Neural crest cell (in vitro differentiated cells): ENCODE measurements at places on chromosomes 3 and 15.

GRCh38 chr15:99341786-99342185 lies 90.5 kb downstream of the LRRC28 start:
- DNase-seq, result no peak

GRCh38 chr3:119309591-119309990 lies 15.4 kb downstream of the ARHGAP31 start:
- no peak for DNase-seq

DNA sequence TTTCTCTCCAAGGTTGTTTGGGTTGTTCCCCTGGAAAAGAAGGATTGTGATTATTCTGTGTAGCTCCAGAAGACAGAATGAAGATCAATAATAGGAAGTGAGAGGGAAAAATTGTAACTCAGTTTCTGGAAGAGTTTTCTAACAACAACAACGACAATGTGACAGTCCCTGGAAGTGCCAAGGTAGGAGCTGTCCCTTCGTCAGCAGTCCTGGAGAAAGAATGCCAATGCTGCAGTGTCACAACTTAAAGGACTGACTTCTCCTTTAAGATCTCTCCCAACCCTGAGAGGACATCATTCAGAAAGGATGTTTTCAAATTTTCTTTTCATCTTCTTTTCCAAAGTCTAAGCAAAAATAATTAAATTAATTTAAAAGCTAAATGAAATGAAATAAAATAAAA lies 136.4 kb upstream of the GAP43 start:
- DNase-seq, result no peak

GRCh38 chr3:22996920-22997571 lies 206.1 kb upstream of the UBE2E2 start:
- no peak for DNase-seq

GRCh38 chr15:89165677-89166076 lies 55.7 kb downstream of the RLBP1 start:
- no peak for DNase-seq

- no peak for DNase-seq
Measured at GRCh38 chr3:16289144-16289889, 24.3 kb downstream of the OXNAD1 start.

DNA sequence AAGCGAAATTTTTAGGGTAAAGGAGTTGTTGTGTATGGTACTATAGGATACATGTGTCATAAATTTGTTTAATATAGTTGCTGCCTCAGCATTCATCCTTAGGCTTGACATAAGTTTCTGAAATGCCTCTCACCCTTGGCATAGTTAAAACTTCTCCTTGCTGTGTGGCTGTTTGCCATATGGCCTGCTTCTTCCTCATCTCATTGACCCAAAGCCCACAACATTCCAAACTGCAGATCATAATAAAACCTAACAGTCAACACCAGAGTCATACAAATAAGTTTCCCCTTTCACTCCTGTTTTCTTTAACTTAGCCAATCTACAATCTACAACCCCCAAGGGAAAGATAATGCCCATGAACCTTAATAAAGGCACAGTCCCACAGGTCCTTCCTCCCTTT lies 136.6 kb downstream of the TMCC1 start:
- no peak for DNase-seq

DNA sequence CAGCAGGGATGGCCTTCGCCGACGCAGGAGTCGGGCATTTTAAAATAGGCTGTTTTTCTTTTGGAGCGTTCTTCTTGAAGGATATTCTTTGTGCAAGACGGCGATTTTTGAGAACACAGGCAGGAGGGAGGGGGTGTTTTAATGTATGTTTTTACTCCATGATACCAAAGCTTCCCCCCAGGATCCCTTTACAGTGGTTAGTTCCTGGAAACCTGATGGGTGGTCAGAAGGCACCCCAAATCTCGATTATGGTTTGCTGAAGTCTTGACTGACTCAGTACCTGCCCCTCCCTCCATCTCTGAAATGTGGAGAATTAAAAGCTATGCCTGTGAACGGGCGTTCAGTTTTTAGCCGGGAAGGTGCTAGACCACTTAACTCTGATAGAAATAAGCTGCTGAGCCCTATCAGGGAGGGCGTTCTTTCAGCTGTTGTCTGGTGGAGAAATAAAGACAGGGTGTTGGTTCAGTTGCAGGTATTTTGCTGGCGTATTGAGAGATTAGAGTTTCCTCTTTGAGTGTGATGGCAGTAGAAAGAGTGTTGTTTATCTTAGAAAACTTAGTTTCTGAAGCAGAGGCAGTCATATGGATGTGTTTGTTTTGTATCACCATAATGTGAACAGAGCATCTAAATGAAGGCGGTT lies 3.4 kb downstream of the IGF1R start:
- no peak for DNase-seq

DNA sequence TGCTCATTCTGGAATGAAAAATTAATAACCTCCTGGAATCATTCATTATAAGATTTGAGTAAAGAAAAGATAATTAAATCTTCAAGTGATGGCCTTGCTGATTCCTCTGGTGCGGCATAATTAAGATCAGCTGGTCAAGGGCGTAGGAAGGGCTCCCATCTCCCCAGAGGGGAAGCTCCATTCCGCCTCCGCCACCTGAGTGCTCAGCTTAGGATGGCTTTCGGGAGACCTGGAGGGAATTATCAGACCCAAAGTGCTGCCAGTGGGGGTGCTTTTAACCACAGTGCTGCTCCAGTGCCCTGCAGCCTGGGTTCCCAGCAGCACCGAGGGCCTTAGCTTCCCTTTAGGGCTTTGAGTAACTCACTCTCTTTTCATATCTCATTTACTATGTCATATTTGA lies 556.6 kb upstream of the RGMA start:
- no peak for DNase-seq

GRCh38 chr15:99845009-99845408 lies 111.8 kb upstream of the LYSMD4 start:
- no peak for DNase-seq

DNA sequence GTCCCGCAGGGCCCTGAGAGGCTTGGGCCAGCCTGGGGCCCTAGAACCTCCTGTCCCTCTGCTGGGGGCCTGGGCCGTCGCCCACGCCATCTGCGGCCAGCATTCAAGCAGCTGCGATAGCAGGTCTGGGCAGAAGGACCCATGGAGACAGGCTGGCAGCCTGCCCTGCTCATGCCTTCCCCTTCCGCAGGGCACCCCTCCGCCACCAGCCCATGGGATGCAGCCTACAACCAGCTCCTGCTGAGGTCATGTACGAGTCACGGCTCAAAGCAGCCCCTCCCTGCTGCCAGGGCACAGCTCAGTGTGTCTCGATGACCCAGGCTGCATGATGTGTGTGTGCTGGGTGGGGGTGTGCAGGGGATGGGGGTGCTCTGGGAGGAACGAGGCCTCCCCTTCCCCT lies 27.8 kb downstream of the DUSP7 start:
- no peak for DNase-seq

- DNase-seq, result no peak
Measured at GRCh38 chr3:155356594-155357370, 63.3 kb upstream of the STRIT1 start.

DNA sequence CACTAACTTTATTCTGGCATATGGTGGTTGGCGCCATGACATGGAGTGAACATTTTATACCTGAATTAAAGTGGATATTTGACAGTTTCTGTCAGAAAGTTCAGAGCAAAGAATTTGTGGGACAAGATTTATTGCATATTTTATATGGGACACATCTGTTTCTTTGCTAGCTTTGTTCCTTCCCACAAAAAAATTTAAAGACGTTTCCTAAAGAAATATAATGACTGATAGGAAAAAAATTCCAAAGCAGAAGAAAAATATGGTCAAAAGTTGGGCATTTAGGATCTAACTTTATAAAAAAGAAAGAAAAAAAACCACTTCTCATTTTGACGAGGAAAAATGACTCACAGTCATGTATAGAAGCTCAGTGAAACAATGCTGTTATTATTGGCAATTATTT lies 101.6 kb downstream of the GREM1 start:
- DNase-seq, result no peak

DNA sequence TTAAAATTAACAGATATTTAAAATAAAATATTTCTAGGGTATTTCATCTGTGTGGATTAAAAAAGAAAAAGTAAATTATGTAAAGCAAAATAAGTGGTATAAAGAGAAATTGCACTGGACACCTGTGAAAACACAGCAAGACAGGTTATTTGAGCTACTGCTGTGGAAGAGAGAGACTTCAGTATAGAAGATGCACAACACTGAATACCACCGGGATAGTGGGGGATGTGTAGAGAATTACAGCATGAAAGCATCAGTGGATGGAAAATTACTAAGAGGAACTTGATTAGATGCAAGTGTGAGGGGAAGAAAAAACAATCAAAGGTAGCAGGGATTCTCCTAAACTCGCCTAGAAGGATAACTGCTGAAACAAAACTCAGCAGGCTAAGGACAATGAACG lies 1242.5 kb upstream of the GBE1 start:
- no peak for DNase-seq

- DNase-seq, result no peak
Measured at GRCh38 chr3:142997330-142997729, 4.0 kb upstream of the U2SURP start.

- no peak for DNase-seq
Measured at GRCh38 chr15:100515758-100516157, 13.0 kb downstream of the CERS3 start.

GRCh38 chr3:190322604-190323245 lies 479 bp upstream of the CLDN1 start:
- DNase-seq, result no peak

- DNase-seq, result no peak
Measured at GRCh38 chr3:124812291-124813265, 74.6 kb downstream of the ITGB5 start.

GRCh38 chr3:115217678-115218451 lies 70.8 kb upstream of the ZBTB20 start:
- DNase-seq, result peak; percentile 55

DNA sequence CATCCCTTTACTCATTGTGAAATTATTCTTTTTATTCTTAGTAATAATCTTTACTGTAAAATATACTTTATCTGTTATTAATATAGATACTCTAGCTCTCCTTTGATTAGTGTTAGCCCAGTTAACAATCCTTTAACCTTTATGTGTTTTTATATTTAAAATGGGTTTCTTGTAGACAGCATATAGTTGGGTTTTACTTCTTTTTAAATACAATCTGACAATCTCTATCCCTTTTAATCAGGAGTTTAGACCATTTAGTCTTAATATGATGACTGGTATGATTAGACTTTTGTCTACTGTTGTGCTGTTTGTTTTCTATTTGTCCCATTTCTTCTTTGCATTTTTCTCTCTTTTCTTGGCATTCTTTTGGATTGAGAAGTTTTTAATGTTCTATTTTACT lies 30.1 kb downstream of the GLCE start:
- no peak for DNase-seq

DNA sequence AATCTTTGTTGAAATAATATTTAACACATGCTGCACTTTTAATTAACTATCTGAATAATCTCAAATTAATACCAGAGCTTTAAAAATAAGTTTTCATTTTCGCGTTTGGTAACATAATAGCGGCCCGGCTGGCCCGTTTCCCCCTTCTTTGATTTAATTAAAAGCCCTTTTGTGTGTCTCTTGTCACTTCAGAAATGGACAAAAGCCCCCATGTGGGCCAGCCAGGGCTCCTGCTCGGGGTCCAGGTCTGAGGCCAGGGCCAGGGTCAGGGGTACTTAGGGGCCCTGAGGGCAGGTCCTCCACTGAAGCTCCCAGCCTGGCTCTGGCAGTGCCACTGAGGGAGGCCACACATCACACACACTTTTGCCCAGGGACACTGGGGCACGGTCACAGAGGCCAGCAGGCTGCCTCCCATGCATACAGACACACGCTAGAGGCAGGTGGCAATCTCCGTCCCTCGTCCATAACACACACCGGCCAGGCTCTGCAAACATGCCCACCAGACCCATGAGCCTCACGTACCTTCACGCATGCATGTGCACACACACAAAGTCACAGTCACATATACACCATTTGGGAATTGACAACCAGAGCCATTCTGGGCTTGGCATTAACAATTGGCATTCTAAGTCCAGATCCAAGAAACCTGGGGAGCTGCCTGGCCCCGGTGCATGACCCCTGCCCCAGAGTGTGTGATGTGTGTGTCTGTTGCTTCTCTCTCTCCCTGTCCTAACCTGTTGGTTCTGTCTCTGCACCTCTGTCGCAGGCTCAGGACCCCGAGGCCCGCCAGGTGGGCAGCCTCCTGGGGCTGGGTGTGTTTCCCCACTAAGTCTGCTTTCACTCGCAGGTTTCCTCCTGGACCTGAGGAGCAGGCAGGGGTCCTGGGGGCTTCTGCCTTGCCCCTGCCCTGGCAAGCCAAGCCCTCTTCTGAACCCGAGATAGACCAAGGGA lies 38.5 kb downstream of the DNAJB8 start:
- no peak for DNase-seq

DNA sequence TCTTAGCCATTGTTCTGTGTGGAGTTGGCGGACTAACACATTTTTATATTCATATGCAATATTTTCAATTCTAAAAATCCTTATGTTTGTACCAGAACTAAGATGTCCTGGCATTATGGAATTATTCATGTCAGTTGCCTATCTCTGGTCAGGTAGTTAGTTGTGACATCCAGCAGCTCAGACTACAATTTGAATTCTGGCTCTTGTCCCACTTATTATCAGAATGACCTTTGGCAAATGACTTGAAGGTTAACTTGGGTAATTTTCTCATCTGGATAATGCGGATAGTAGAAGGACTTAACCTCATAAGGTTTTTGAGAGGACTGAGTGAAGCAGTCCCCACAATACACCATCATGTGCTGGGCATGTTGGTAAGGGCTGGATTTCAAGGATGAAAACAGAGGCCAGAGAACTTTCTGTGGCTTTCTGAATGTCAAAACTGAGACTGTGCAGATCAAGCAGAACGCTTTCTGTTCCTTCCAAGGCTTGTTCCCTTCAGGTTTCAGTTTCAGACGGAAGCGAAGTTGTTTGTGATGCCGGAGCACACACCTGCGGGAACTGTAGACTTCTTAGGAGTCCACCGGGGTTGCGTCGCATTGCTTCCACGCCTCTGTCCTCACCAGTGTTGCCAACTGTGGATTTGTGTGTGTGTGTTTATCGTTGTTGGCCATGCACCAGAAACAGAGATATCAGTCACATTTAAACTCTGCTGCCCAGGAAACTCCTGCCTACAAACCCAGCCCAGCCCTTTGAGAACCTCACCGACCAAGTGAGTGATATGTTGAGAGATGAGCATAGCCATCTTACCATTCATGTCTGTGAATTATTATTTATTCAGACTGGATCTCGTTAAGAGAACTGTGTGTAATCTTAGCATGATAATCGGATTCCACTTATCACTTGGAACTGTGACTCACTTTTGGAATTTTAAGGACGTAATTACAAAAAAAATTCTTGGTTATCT lies 76.0 kb downstream of the PTPRG start:
- DNase-seq, result no peak

GRCh38 chr3:58099865-58100264 lies 91.6 kb downstream of the FLNB start:
- DNase-seq, result no peak

GRCh38 chr15:100114571-100114970 lies 227.2 kb downstream of the ADAMTS17 start:
- no peak for DNase-seq

DNA sequence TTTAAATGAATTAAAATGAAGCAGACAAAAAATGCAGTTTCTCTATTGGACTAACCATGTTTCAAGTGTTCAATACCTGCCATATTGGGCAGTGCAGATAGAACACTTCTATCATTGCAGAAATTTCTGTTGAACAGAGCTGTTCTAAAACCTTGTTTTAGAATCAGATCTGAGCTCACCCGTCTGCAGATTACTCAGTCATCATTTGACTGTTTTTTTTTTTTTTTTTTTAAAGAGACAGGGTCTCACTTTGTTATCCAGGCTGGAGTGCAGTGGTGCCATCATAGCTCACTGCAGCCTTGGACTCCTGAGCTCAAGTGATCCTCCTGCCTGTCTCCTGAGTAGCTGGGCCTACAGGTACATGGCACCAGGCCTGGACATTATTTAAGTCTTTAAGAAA lies 128.7 kb downstream of the APBA2 start:
- no peak for DNase-seq
